CD4-positive, alpha-beta T cell treated with Interleukin-17A for 4 hours (primary cell): ENCODE measurements at places on chromosomes 4 and X.

- DNase-seq: no peak
Observed at GRCh38 chr4:26813698-26814097, 46.9 kb upstream of the STIM2 start.

GRCh38 chr4:163317110-163317509 lies 15.3 kb downstream of the NPY1R start:
- DNase-seq: no peak

DNA sequence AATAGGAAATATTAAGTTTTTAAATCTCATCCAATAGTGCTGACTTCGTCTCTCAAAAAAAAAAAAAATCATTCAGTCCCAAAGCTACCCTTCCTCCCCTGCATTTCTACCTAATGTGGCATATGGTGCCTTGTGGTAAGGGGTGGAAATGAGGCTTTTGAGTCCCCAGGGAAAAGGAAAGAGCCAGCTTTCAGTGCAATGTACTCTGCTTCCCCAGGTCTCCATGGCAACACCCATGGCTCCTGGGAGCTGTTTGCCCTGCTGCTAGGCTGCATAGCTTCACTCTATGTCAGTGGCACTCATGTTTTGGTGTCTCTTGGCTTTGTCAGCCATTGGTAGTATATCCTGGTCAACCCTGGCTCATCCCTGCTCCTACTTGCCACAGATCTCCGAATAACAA lies 175.9 kb downstream of the SLC39A8 start:
- no peak for DNase-seq

- DNase-seq: no peak
Observed at GRCh38 chrX:122168241-122168640, 1015.8 kb upstream of the GRIA3 start.

DNA sequence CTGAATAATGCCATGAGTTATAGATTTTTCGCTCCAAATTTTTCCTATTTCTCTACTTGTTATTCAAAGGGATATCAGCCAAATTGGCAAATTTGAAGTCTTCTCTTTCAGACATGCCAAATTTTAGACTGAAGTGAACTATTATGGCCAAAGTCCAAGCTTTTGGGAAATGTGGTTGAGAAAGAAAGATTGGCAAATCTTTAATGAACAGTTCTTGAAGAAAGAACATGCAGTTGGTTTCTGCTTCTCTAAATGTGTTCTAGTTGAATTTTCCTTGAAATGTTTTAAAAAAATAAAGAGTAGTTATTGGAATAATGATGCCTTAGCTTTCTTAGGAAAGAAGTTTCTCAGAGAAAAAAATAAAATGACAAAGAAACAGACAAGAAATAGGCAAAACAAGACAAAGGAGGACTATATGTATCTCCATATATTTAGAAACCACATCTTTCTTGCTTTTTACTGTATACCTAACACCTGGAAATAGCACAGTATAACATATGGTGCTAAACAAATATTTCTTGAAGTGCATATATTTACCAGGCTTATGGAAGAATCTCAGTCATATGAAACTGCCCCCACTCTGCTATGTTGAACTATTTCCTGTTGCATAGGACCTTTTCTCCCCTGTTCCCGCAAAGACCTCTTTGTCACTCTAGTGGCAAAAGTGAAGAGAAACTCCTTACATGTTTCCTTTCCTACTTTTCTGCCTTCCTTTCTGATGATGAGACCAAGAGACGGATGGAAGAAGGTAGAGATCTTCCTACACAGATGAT lies 250.0 kb downstream of the ARHGAP24 start:
- DNase-seq: no peak

DNA sequence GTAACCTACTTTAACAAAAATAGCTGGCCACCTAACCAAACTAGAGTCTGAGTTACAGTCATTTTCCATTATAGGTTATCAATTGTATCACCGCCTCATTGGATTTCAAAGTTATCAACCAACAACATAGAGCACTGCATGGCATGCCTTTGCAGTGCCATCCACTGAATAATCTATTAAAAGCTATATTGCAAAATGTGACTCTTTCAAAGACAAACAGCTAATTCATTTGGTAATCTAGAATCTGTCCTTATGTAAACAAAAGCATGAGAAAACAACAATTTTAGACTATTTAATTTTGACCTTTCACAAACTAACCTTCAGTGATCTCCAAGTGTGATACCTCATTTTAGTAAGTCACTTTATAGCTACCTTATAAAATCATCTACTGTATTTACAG lies 144.2 kb upstream of the SH3RF1 start:
- DNase-seq: no peak

DNA sequence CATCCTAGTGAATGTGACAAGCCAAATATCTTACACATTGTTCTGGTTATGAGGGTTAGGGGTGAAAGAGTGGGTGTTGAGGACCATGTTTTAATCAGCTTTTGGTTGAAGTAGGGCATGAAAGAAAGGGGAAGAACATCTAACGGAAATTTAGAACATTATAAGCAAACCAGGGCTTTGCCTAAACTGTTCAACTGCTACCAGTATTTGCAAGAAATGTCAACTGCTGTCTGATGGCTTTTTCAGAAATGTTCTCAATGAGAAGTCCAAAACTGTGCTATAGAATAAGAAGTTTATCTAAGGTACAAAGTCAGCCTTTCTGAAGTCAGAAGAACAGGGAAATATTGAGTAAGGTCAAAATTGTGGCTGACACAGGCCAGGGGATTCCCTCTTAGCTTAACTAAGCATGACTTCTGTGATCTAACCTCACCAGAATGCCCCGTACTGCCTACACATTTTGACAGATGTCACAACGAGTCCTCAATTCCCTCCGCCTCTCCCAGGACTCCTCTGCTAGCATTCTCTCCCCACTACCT lies 67.1 kb downstream of the DTHD1 start:
- no peak for DNase-seq

DNA sequence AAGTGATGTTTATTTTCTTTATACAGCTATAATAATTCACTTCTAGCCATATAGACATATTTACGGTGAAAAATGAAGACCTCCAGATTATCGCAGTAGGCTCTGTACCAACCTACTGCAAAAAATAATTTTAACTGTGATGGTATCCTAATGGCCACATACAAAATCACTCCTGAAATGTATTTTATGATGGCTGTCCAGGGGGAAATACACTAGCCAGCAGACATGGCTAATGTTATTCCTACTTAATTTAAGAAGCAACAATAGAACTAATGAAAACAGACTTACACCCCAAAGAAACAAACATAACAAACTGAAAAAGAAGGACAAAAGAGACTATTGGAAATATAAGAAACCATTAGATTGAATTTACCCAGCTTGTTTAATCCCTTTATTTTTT lies 4.6 kb downstream of the NKX6-1 start:
- DNase-seq: no peak

DNA sequence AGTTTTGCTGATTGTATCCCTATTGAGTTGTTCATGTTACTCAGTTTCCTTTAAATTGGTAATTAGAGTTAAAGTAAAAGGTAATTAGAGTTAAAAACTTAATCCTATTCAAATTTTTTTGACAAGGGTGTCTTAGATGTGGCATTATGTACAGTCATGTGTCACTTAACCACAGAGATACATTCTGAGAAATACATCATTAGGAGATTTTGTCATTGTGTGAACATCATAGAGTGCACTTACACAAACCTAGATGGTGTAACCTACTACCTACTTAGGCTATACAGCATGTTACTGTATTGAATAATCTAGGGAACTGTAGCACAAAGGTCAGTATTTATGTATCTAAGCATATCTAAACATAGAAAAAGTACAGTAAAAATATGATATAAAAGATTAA lies 39.2 kb downstream of the BEX3 start:
- no peak for DNase-seq

DNA sequence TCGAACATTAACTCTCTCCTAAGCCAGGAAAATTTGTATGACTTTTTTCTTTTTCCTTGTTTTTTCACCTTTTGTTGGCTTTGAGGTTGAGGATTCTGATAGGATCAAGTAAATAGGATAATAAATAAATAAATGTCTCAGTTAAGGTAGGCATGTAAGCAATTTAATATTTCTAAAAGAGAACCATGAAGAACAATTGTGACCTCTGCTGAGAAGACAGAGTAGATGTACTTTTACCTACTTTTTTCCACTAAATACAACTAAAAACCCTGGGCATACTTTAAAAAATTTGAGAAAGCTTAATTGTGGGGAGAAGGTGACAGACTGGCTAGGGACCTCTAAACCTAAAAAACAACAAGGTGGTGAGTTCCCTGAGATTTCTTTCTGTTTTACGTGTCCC lies 31.6 kb upstream of the CLNK start:
- DNase-seq: no peak

GRCh38 chr4:144509088-144510015 lies 136.6 kb upstream of the HHIP start:
- DNase-seq: no peak

DNA sequence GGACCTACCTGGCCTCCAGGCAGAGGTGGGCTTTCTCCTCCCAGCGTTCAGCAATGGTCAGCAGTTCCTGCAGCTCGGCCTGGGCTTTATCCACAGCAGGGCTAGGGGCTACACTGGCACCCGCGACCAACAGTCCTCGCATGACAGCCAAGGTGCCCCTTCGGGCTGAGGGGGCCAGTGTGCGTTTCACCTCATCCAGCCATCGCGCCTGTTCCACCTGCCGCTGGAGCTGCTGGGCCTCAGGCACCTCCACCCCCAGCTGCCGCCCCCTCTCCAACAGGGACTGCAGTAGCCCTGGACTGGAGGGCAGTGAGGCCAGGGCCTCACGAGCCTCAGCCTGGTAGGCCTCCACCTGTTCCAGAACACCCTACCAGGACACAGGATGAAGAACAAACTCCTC lies 28.3 kb downstream of the KDM5C start:
- DNase-seq: no peak

DNA sequence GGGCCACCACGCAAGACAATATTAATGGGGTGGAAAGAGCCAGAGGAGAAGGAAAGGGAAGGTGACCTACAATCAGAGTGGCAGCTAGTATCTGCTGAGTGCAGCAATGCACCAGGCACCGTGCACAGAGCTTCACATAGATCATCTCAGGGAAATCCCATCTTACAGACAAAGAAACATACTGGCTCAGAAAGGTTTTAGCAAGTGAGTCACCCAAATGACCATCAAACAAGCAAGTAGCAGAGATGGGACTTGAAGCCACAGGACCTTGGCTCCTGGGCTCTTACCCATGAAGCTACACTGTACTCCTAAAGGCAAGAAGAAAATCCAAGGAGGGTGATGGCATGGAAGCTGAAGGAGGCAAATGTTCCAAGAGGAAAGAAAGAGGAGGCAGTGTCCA lies 6.8 kb downstream of the ANXA5 start:
- no peak for DNase-seq

- DNase-seq: no peak
Observed at GRCh38 chrX:70995338-70995737, 64.4 kb upstream of the SLC7A3 start.

GRCh38 chr4:150584111-150584915 lies 2.4 kb downstream of the MAB21L2 start:
- DNase-seq: no peak

- DNase-seq: peak; percentile 85
Observed at GRCh38 chrX:131747173-131747572, 203.3 kb downstream of the OR13H1 start.

- no peak for DNase-seq
Observed at GRCh38 chr4:38614231-38614630, 49.8 kb upstream of the KLF3 start.

DNA sequence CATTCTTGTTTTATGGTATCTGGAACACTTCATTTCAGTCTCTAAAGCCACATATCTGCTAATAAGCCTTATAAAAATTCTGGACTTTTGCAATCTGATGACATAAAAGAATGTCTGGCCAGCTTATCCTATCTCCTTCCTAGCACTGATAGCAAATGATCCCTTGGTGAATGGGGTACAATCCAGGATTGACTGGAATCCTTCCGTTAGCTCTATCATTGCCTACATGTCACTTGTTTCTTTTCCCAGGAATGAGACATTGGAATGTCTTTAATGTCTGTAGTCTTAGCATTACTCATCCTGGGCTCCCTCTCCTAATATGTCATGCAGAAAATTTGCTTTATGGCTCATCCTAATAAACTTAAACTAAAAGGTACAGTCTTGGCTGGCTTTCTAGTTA lies 14.8 kb upstream of the PABPC4L start:
- DNase-seq: no peak

GRCh38 chr4:48898733-48899431 lies 7.7 kb downstream of the OCIAD2 start:
- no peak for DNase-seq

DNA sequence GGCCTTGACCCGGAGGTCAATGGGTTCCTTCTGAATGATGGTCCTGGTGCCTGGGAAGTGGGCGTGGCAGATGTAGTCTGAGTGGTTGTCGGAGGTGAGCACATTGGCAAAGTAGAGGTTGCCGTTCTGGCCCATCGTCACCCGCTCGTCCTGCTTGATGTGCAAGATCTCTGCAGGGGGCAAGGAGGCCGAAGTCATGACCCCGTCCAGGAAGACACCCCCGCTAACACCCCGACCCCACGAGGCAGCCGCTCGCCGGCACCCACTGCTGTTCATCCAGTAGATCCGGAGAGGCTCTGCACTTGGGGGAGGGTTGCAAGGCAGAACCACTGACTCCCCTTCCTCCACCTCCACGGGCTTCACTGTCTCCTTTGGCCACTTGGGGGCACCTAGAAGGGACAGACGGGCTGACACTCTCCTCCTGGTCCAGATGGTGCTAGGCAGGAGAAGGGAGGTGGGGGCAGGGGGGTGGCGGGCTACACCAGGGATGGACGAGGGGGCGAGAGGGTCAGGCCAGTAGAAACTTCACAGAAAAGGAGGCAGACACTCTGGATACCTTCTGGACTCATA lies 15.1 kb downstream of the L1CAM start:
- DNase-seq: peak; percentile 1

DNA sequence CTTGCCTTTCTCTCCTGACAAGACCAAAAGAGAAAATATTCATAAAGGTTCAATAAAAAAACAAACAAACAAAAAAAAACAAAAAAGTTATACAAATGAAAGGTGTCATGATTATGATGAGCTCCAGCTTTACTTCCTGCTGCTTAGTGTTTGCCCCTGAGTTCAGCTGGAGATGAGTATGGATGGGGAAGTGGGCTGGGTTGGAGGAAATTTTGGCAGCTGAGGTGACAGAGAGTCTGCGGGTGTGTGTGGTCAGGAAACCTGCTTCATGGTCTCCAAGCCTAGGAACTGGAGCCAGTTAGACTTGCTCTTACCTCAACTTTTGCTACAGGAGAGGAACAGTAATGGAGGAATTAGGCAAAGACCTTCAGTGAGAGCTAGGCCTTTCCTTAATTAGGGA lies 4.3 kb upstream of the CYSLTR1 start:
- peak; percentile 11 for DNase-seq

DNA sequence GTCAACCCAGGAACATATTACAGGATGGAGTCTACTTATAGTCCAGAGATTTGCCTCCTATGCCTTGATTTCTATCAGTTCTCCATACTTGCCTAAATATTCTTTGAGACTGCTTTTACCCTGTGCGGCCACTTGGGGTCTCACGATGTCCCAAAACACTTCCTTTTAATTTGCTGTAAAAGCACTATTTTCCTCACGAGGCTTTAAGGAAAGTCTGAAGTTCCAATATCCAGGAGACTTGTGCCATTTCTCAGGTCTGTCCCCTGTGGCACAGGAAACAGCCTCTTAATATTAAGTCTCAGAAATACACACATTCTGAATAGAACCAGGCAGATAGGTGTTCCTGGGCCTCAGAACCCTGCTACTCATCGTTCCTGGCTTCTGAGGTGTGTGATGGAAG lies 142.9 kb downstream of the TMEM164 start:
- DNase-seq: peak; percentile 36

- DNase-seq: no peak
Observed at GRCh38 chr4:78704981-78705683, 71.0 kb upstream of the BMP2K start.
